A549 treated with Mapracorat at 1 μM for 4 hours (cell line): ENCODE measurements at places on chromosomes 4 and X. TPM values are rescaled to one million over a fixed set of nuclear protein-coding genes. Genes with fewer than 3 reads are reported as not detected.

The CCDC120 gene
- total RNA-seq: 2.7 to 3.9 TPM (median 3.2 TPM) in 5 replicates

The WNK3 gene
- total RNA-seq: 0.01 to 0.09 TPM (median 0.05 TPM) in 5 replicates

The ACE2 gene
- total RNA-seq: 0.05 TPM in 1 of 5 replicates, not detected in the others

The UBQLN2 gene
- total RNA-seq: 20.4 to 21.9 TPM (median 21.1 TPM) in 5 replicates

The SASH3 gene
- total RNA-seq: not detected in 5 replicates

The GAB3 gene
- total RNA-seq: 0.37 to 1.3 TPM (median 0.67 TPM) in 5 replicates

The KIAA1210 gene
- total RNA-seq: not detected in 5 replicates

The IRS4 gene
- not detected in 5 replicates for total RNA-seq

The USP26 gene
- not detected in 5 replicates for total RNA-seq

The OSTC gene
- total RNA-seq: 90.8 to 108 TPM (median 99.3 TPM) in 5 replicates

The RAB40A gene
- total RNA-seq: 0.13 to 0.14 TPM in 2 of 5 replicates, not detected in the others

The NHS gene
- 2.1 to 3.1 TPM (median 2.3 TPM) in 5 replicates for total RNA-seq

The NDST4 gene
- total RNA-seq: not detected in 5 replicates

The CACNA1F gene
- total RNA-seq: not detected in 5 replicates

The APLN gene
- 0.76 to 1.1 TPM (median 0.88 TPM) in 5 replicates for total RNA-seq

The GPC3 gene
- not detected in 5 replicates for total RNA-seq

The DLG3 gene
- 4.2 to 5.6 TPM (median 4.9 TPM) in 5 replicates for total RNA-seq

The SGCB gene
- 17.5 to 19.3 TPM (median 18.7 TPM) in 5 replicates for total RNA-seq

The ANOS1 gene
- 0.02 to 0.20 TPM (median 0.08 TPM) in 4 of 5 replicates, not detected in the other for total RNA-seq

The RHOXF1 gene
- not detected in 5 replicates for total RNA-seq

The GRPR gene
- 0.06 TPM in 1 of 5 replicates, not detected in the others for total RNA-seq

The NEIL3 gene
- total RNA-seq: 7.7 to 10.5 TPM (median 8.7 TPM) in 5 replicates

The IL2 gene
- total RNA-seq: not detected in 5 replicates

The PCDH19 gene
- 0.01 to 0.04 TPM (median 0.02 TPM) in 3 of 5 replicates, not detected in the others for total RNA-seq

The DCUN1D4 gene
- total RNA-seq: 11.9 to 21.4 TPM (median 16.4 TPM) in 5 replicates

The NLRP2B gene
- total RNA-seq: not detected in 5 replicates

The AMBN gene
- total RNA-seq: not detected in 5 replicates

The COL4A5 gene
- 9.1 to 12.9 TPM (median 11.7 TPM) in 5 replicates for total RNA-seq

The ADH4 gene
- not detected in 5 replicates for total RNA-seq

The HTRA3 gene
- total RNA-seq: 15.1 to 21.2 TPM (median 20.1 TPM) in 5 replicates

The RAB40AL gene
- 0.18 to 0.22 TPM in 2 of 5 replicates, not detected in the others for total RNA-seq

The PAGE1 gene
- not detected in 5 replicates for total RNA-seq
